SK-N-SH (cell line): ENCODE measurements at places on chromosomes 2 and 18. TPM values are rescaled to one million over a fixed set of nuclear protein-coding genes. Genes with fewer than 3 reads are reported as not detected.

GRCh38 chr18:56501896-56502295 lies 136.5 kb downstream of the TXNL1 start:
- H3K27ac ChIP-seq: no peak overlapping the region
- no peak for DNase-seq
- no peaks in the 10 kb centered on the region for H3K4me1 ChIP-seq
- H3K4me3 ChIP-seq: no peak overlapping the region

- no peaks in the 10 kb centered on the region for H3K27me3 ChIP-seq
- DNase-seq: no peak
- no peak overlapping the region for H3K27ac ChIP-seq
- no peaks in the 10 kb centered on the region; the same call in 1 of the 2 replicates for H3K4me1 ChIP-seq
- H3K4me3 ChIP-seq: no peak overlapping the region
Observed at GRCh38 chr18:23735021-23735464, 45.8 kb downstream of the LAMA3 start.

The TGFBRAP1 gene
- polyA plus RNA-seq: 5.7 and 6.6 TPM in 2 replicates

The GREB1 gene
- 2.7 and 2.9 TPM in 2 replicates for polyA plus RNA-seq

The SERPINB3 gene
- polyA plus RNA-seq: 0.07 TPM in 1 of 2 replicates, not detected in the other

The TMEM17 gene
- polyA plus RNA-seq: 5.5 and 8.6 TPM in 2 replicates

GRCh38 chr2:216392018-216392562 lies 19.8 kb upstream of the MARCHF4 start:
- no peaks in the 10 kb centered on the region for H3K4me1 ChIP-seq
- DNase-seq: no peak
- no peak overlapping the region for H3K27ac ChIP-seq

The PPIL3 gene
- 44.9 and 56.5 TPM in 2 replicates for polyA plus RNA-seq

DNA sequence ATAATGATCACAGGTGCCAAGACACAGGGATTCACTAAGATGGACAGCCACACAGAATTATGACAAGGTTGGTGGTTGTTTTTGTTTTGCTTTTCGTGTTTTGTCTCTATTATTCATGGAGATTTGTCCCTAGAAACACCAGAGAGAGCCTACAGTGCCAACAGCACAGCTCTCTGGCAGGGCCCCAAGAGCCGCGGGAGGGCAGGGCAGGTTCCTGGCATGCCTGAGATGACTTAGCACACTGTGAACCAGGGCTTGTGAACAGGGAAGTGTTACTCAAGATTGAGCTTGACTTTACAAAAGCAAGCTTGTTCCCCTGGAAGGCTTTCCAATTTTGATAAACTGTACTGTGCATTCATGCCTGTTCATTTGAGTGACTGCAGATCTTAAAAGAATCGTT lies 437.4 kb upstream of the SALL3 start:
- no peaks in the 10 kb centered on the region for H3K4me1 ChIP-seq
- no peak for DNase-seq
- H3K27me3 ChIP-seq: no peaks in the 10 kb centered on the region; the same call in 1 of the 2 replicates
- H3K27ac ChIP-seq: no peak overlapping the region

- no peak for DNase-seq
- peaks cover 5% of the 10 kb centered on the region; the same call in 1 of the 2 replicates for H3K27me3 ChIP-seq
- H3K27ac ChIP-seq: no peak overlapping the region
- H3K4me3 ChIP-seq: no peak overlapping the region
- H3K36me3 ChIP-seq: no peaks in the 10 kb centered on the region
- H3K4me1 ChIP-seq: peaks cover under 1% of the 10 kb centered on the region; the same call in 1 of the 2 replicates
Observed at GRCh38 chr18:36304723-36305122, 7.2 kb downstream of the FHOD3 start.

GRCh38 chr18:56815926-56816325 lies 164.8 kb downstream of the WDR7 start:
- H3K27me3 ChIP-seq: no peaks in the 10 kb centered on the region
- no peak overlapping the region for H3K27ac ChIP-seq
- DNase-seq: no peak
- no peaks in the 10 kb centered on the region for H3K36me3 ChIP-seq

The DSG1 gene
- 0.02 TPM in 1 of 2 replicates, not detected in the other for polyA plus RNA-seq

GRCh38 chr2:197294260-197294659 lies 16.3 kb downstream of the ANKRD44 start:
- H3K4me3 ChIP-seq: no peak overlapping the region
- H3K27ac ChIP-seq: no peak overlapping the region
- H3K4me1 ChIP-seq: no peaks in the 10 kb centered on the region; the same call in 1 of the 2 replicates
- H3K27me3 ChIP-seq: no peaks in the 10 kb centered on the region

DNA sequence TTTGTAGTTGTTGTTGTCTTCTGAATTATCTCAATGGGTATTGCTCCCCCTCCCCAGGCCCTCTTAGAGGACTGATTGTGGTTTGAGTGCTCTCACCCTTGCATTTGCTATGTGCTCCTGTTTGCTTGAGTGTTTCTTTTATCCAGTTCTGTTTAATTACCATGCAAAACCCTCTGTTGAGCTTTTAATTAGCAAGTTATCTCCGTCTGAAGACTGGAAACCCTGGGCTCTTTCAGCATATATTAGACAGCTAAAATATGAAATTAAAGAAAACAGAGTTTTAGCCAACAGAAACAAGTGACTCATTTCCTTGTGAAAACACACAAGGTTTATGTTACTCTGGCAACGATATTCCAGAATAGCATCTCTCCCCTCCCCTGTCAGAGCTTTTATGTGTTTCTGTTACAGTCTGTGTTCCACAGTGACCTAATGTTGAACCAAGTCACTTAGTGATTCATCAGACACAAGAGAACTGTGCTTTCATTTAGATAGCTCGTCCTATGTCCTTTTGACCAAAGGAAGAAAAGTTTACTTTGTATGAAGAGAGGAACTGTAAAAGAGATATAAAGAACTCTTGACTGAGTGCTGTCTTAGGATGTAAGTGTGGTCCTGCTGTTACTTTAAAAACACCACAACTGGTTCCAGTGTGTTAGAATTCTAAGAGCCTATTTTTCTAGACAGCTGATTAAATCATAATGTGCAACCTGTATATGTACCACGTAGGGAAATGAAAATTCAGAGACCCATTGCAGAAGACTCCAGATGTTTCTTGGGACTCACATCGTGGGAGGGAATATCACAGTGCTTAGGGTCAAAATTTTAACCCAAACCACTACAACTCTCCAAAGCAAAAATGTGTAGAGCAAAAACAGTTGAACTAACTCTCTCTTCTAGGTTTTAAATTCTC lies 172.8 kb upstream of the RBMS1 start:
- peak; percentile 33 for DNase-seq
- peak overlapping the region; percentile 89 for H3K27ac ChIP-seq
- H3K36me3 ChIP-seq: no peaks in the 10 kb centered on the region

DNA sequence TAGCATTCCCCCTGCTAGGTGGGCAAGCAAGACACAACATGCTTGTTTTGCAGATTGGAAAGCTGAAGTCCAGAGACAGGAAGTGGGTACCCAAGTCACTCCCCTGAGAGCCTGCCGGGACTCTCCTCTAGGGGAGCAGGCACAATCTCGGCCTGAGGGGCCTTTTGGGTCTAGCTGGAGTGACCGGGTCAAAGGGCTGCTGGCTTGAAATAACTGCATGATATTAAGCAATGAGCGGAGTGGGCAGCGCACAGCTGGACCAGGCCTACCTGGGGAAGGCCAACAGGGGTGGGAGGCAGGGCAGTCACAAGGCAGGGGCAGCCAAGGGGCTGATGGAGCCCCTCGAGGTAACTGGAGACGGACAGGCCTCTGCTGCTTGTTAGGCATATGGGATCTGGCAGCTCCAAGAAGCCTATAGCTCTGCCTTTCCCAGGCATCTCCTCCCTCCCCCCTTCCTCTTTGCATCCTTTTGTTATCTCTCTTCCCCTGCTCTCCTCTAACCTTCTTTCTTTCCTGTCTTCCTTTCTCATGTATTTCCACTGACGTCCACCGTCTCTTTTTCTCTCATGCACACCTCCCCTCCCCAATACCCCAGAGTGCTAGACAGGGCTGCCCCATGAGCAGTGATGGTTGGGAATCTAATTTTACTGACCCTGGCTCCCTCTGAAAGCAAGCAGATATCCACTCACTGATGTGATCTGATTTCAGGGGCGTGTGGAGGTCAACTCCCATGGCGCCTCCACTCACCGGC lies 237.5 kb downstream of the LOXHD1 start:
- H3K36me3 ChIP-seq: no peaks in the 10 kb centered on the region
- DNase-seq: peak; percentile 73
- H3K27ac ChIP-seq: no peak overlapping the region
- no peaks in the 10 kb centered on the region for H3K27me3 ChIP-seq

DNA sequence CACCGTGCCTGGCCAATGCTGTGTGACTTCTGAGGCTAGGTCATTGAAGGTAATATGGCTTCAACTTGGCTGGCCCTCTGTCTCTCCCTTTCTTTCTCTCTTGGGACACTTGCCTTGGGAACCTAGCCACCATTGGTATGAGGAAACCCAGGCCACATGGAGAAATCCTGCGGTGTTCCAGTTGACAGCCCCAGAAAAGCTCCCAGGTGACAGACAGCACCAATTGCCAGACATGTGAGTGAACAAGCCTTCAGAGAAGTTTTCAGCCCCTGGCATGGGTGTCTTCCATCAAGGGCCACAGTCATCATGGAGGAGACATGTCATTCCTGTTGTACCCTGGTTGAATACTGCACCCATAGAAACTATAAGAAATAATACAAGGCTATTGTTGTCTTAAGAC lies 186.6 kb downstream of the RAB3GAP1 start:
- H3K27me3 ChIP-seq: no peaks in the 10 kb centered on the region
- no peak for DNase-seq
- H3K36me3 ChIP-seq: no peaks in the 10 kb centered on the region
- no peak overlapping the region for H3K4me3 ChIP-seq

The ACOXL gene
- not detected in 2 replicates for polyA plus RNA-seq

- H3K27ac ChIP-seq: no peak overlapping the region
- DNase-seq: no peak
- peaks cover 4% of the 10 kb centered on the region; the same call in 1 of the 2 replicates for H3K4me1 ChIP-seq
- H3K4me3 ChIP-seq: no peak overlapping the region
- no peaks in the 10 kb centered on the region for H3K36me3 ChIP-seq
- H3K27me3 ChIP-seq: no peaks in the 10 kb centered on the region
Observed at GRCh38 chr2:16728351-16729136, 62.9 kb upstream of the CYRIA start.

DNA sequence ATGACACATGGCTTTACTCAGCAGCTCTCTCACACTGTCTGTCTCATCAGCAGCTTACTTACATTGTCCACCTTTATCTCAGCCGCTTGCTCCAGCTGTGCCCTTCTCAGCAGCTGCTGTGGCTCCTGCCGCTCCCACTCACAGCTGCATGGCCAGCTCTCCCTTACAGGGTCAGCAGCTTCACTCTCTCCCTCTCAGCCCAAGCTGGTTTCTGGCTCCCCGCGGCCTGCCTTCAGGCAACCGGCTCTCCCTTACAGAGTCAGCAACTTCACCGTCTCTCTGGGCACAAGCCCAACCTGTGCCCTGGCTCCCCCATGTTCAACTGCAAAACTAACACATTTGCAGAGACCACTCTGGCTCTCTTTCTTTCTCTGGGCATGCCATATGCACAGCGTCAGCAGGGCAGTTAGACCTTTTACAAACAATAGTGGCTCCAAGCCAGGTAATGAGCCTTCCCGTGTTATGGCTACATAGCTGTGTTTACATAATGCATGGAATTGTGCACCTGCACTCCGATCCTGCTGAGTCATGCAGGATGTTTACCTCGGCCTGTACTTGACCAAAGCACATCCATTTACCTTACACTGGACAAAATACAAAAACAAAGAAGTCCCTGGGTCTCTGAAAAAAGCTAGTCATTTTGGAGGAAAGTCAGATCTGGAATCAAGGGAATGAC lies 167.3 kb downstream of the DOK6 start:
- no peaks in the 10 kb centered on the region for H3K27me3 ChIP-seq
- no peak overlapping the region for H3K27ac ChIP-seq
- H3K4me1 ChIP-seq: no peaks in the 10 kb centered on the region
- no peaks in the 10 kb centered on the region for H3K36me3 ChIP-seq
- H3K4me3 ChIP-seq: no peak overlapping the region

GRCh38 chr2:155456222-155456621 lies 757.7 kb downstream of the KCNJ3 start:
- no peaks in the 10 kb centered on the region for H3K36me3 ChIP-seq
- no peaks in the 10 kb centered on the region for H3K4me1 ChIP-seq
- H3K27me3 ChIP-seq: no peaks in the 10 kb centered on the region
- no peak overlapping the region for H3K27ac ChIP-seq
- H3K4me3 ChIP-seq: no peak overlapping the region

DNA sequence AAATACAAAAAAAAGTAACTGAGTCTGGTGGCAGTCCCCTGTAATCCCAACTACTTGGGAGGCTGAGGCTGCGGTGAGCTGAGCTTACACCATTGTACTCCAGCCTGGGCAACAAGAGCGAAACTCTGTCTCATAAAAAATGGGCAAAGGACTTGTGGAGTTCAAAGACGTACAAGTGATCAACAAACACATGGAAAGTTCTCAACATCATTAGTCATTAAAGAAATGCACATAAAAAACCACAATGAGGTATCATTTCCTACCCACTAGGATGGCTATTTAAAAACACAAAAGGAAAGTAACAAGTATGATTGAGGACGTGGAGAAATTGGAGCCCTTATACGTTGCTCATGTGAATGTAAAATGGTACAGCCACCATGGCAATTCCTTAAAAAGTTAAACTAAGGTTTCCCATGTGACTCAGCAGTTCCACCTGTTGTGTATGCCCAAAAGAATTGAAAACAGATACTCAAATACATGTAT lies 52.3 kb downstream of the RAB10 start:
- H3K36me3 ChIP-seq: peaks cover 8% of the 10 kb centered on the region; the same call in 1 of the 2 replicates
- H3K27me3 ChIP-seq: no peaks in the 10 kb centered on the region
- no peak overlapping the region for H3K27ac ChIP-seq
- H3K4me3 ChIP-seq: no peak overlapping the region

The RASGRP3 gene
- polyA plus RNA-seq: 72.5 and 152 TPM in 2 replicates

- 0 out of 2 replicates have a peak overlapping the region, but pooled peaks have one; percentile 21 for H3K4me3 ChIP-seq
- H3K4me1 ChIP-seq: no peaks in the 10 kb centered on the region; the same call in 1 of the 2 replicates
- H3K27me3 ChIP-seq: no peaks in the 10 kb centered on the region
- DNase-seq: peak; percentile 2
Observed at GRCh38 chr2:220104871-220105351, 477.5 kb downstream of the SLC4A3 start.

DNA sequence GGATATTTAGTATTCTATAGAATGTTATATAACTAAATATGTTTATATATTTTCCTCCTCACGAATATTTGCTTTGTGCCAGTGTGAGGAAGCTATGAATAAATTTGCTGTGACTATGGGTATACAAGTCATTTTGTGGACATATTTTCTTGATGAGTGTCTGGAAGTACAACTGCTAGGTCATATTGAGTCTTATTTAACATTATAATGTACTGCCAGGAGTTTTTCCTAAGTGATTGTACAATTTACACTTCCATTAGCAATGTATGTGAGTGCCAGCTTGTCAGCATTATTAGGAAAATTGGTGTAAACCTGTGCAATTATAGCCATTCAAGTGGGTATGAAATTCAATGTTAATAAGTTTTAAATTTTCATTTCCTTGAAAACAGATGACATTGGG lies 1328.9 kb upstream of the TMEFF2 start:
- no peak for DNase-seq
- H3K27ac ChIP-seq: no peak overlapping the region
- no peaks in the 10 kb centered on the region for H3K36me3 ChIP-seq
- no peaks in the 10 kb centered on the region for H3K27me3 ChIP-seq
- no peak overlapping the region for H3K4me3 ChIP-seq

DNA sequence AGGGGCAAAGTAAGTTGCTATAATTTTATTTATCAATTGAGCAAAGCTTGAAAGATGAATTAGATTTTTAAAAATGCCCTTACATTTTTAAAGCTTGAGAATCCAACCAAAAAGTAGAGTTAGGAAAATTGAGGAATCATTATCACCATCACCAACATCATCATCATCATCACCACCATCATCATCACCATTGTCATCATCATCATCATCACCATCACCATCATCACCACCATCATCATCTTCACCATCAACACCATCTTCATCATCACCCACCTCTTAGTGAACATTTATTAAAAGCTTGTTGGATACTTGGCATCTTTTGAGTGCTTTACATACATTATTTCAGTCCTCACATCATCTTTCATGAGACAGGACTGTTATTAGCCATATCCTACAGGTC lies 504.4 kb upstream of the TNP1 start:
- no peaks in the 10 kb centered on the region for H3K27me3 ChIP-seq
- H3K4me3 ChIP-seq: no peak overlapping the region
- DNase-seq: no peak
- no peak overlapping the region for H3K27ac ChIP-seq
